ENCODE measurements at places on chromosomes 4 and X.

DNA sequence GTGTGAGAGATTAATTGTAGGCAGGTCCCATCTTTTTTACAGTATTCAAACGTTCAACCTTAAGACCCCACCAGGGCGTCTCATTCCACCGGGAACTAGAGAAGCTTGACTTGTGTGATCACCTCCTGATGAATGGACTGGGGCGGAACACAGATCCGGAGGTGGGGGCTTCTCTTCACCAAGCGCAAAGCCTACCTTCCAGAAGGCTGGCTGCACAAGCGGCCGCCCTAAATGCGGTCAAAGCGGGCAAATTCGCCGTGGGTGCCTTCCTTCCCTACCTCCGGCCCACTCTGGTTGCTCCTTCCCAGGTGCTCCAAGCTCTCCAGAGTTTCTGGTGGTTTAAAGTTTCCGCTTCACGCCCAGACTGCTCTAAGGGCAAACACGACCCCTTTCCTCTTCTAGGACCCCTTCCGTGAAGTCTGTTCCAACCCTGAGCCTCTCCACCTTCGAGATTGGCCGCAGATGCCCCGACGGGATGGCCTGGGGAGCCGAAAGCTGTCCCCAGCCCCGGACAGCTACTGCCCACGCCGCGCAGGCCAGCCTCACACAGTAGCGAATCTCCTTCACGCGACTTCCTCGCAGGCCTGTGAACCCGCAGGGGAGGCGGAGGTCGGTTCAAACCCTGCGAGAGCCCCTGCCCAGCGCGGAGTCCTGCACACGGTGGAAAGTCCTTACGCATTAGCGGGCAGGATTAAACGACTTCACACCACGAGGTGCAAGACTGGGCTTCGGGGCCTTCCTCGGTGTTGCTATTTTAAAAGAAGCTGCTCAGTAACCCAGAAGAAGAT lies 1.6 kb upstream of the WWC2 start:
- H3K36me3 ChIP-seq: no peaks in the 10 kb centered on the region
- H3K27ac ChIP-seq: peak overlapping the region; percentile 98
- peaks cover 5% of the 10 kb centered on the region for H3K4me1 ChIP-seq
- no peaks in the 10 kb centered on the region for H3K27me3 ChIP-seq
- H3K4me3 ChIP-seq: peak overlapping the region; percentile 96
- no peak for DNase-seq

DNA sequence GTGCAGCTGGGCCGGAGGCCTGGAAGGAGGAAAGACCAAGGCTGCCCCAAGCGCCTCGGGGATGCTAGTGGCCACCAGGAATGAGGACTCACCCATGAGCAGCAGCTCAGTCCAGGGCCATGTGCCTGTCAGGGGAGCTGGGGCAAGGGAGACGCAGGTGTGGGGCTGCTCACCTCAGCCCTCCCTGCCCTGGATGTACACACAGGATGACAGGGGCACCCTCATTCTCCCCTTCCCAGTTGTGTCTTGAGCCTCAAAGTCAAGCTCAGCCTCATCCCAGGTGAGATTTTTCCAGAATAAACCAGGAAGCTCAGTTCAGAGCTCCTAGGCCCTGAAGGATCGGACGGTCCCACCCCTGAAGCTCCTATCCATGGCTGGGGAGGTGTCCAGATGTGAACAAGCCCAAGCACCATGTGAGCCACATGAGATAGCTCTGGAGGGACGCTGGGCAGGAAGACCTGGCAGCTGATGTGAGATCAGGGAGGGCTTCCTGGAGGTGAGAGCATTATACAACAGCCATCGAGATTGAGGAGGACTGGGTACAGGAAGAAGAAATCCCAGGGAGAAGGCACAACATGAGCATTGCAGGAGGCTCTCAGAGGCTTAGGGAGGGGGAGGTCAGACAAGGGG lies 23.0 kb downstream of the HTRA3 start:
- no peaks in the 10 kb centered on the region for H3K4me1 ChIP-seq
- H3K4me3 ChIP-seq: no peak overlapping the region
- no peak overlapping the region for H3K27ac ChIP-seq

GRCh38 chrX:68842781-68843581 lies 14.2 kb downstream of the EFNB1 start:
- H3K4me1 ChIP-seq: peaks cover 27% of the 10 kb centered on the region
- no peaks in the 10 kb centered on the region for H3K27me3 ChIP-seq
- H3K27ac ChIP-seq: no peak overlapping the region
- no peaks in the 10 kb centered on the region for H3K36me3 ChIP-seq

DNA sequence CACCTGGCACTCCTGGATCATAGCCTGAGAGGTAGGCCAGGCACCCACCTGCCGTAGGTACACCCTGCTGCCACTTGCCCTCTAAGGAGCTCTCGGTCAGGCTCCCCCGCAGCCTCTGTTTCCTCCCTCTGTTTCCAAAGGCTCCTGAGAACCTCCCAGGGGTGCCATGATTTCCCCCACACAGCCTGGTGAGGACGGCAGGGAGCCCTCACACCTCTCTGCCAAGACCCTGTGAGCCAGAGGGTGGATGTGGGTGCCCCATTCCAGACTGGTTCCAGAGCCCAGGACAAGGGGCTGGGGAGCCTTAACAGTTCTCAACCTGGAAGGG lies 1.6 kb upstream of the ABLIM2 start:
- no peaks in the 10 kb centered on the region for H3K36me3 ChIP-seq
- no peak for DNase-seq
- H3K4me3 ChIP-seq: no peak overlapping the region
- H3K4me1 ChIP-seq: no peaks in the 10 kb centered on the region

GRCh38 chrX:31423609-31424189 lies 351.9 kb upstream of the FTHL17 start:
- no peaks in the 10 kb centered on the region for H3K36me3 ChIP-seq
- no peaks in the 10 kb centered on the region for H3K27me3 ChIP-seq
- peak; percentile 80 for DNase-seq
- no peak overlapping the region for H3K27ac ChIP-seq
- no peaks in the 10 kb centered on the region for H3K4me1 ChIP-seq

GRCh38 chrX:13691841-13692371 lies 3.0 kb downstream of the RAB9A start:
- peaks cover 3% of the 10 kb centered on the region for H3K4me1 ChIP-seq
- no peak for DNase-seq
- no peak overlapping the region for H3K4me3 ChIP-seq

DNA sequence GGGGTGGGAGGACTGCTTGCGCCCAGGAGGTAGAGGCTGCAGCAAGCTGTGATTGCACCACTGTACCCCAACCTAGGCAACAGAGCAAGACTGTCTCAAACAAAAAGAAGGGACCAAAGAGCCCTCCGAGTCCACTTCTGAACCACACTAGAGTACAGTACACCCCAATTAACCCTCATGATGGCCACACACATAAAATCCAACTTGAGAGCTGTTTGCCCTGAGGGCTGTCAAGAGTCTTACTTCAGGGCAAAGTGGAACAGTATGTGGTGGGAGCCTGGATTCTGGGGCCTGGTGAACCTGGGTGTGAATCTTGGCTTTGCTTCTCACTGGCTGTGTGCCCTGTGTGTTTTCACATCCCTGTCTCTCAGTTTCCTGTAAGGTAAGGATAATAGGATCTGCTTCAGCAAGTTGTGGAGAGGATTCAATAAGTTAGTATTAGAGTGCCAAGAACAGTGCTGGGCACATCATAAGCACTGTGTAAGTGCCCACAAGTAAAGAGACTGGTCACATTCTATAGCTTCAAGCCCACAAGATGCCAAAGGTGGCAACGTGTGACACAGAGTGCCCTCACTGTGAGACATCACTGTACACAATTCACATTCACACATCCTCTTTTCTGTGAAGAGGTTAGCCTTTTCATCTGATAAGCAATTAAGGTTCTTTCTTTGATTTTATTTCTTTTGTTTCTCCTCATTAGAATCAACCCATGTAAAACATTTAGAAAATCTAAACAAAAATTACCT lies 52.1 kb downstream of the LEF1 start:
- no peaks in the 10 kb centered on the region for H3K27me3 ChIP-seq
- no peaks in the 10 kb centered on the region for H3K36me3 ChIP-seq
- no peaks in the 10 kb centered on the region for H3K4me1 ChIP-seq
- H3K27ac ChIP-seq: no peak overlapping the region

GRCh38 chr4:13371048-13371447 lies 113.1 kb downstream of the RAB28 start:
- no peaks in the 10 kb centered on the region for H3K4me1 ChIP-seq
- no peak overlapping the region for H3K4me3 ChIP-seq
- no peaks in the 10 kb centered on the region for H3K27me3 ChIP-seq
- H3K36me3 ChIP-seq: no peaks in the 10 kb centered on the region

DNA sequence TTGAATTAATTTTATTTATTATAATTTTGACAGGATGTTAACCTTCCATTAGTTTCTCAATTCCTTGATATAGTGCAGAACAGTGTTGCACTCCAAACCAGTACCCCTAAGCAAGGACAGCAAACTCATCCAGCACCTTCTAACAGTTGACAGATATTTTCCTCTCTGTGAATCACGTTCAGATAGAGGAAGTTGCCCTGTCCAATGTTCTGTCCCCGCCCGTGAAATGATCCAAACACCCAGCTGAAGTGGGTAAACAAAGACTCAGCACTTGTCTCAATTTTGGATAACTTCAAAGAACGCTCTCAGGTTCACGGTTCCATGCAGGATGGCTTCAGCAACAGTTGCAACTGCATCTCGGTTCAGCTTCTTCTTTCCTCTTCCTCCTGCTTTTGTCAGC lies 1240.0 kb upstream of the ADGRL3 start:
- H3K36me3 ChIP-seq: no peaks in the 10 kb centered on the region
- H3K4me1 ChIP-seq: peaks cover 3% of the 10 kb centered on the region
- no peak for DNase-seq
- H3K27me3 ChIP-seq: no peaks in the 10 kb centered on the region

- peaks cover 27% of the 10 kb centered on the region for H3K4me1 ChIP-seq
- no peak for DNase-seq
- no peaks in the 10 kb centered on the region for H3K36me3 ChIP-seq
These were observed 61.5 kb downstream of the TMEM131L start for GRCh38 chr4:153527690-153528089.

GRCh38 chr4:336099-336892 lies 1.3 kb upstream of the ZNF141 start:
- no peaks in the 10 kb centered on the region for H3K27me3 ChIP-seq
- peak; percentile 41 for DNase-seq
- H3K4me3 ChIP-seq: peak overlapping the region; percentile 80
- H3K27ac ChIP-seq: peak overlapping the region; percentile 90
- H3K36me3 ChIP-seq: no peaks in the 10 kb centered on the region

DNA sequence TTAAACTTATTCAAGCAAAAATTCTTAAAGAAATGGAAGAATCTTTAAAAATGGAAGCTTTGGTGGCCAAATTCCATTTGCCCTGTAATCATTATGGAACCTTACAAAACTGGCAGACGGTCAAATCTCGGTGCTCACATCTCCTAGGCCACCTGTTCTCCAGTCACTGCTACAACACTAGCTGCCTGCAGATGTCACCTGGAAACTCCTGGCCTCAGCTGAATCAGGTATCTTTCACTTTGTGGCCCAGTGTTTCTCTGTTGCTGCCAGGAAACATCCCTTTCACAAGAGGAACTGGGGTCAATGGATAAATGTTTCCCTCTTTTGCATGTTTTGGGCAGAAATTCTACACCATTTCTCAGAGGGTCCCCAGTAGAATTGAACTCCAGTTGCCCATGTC lies 4.2 kb upstream of the CXCL3 start:
- peaks cover 3% of the 10 kb centered on the region for H3K4me1 ChIP-seq
- H3K27me3 ChIP-seq: peaks cover 2% of the 10 kb centered on the region
- no peak overlapping the region for H3K4me3 ChIP-seq
- H3K36me3 ChIP-seq: no peaks in the 10 kb centered on the region
- DNase-seq: no peak

DNA sequence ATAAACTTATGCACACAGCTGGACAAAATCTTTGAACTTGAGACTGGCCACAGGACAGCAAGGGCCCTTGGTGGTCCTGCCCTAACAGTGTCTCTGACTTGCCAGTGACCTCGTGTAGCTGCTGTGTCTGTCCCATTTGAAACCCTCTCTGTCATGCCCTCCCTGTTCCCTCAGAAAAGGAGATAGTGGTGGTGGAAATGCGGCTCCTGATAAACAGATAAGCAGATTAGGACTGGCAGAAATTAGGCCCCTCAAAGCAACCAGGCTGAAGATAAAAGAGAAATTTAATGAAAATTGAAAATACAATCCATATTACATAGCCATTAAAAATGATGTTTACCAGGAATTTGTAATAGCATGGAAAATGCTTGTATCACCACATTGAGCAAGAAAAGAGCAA lies 136.6 kb upstream of the ATP6AP2 start:
- no peaks in the 10 kb centered on the region for H3K27me3 ChIP-seq
- no peaks in the 10 kb centered on the region for H3K36me3 ChIP-seq
- DNase-seq: no peak
- H3K27ac ChIP-seq: no peak overlapping the region
- no peaks in the 10 kb centered on the region for H3K4me1 ChIP-seq
- H3K4me3 ChIP-seq: no peak overlapping the region

- H3K4me3 ChIP-seq: no peak overlapping the region
- no peak overlapping the region for H3K27ac ChIP-seq
These were observed 1539.0 kb upstream of the IGFBP7 start for GRCh38 chr4:58649226-58649625.

DNA sequence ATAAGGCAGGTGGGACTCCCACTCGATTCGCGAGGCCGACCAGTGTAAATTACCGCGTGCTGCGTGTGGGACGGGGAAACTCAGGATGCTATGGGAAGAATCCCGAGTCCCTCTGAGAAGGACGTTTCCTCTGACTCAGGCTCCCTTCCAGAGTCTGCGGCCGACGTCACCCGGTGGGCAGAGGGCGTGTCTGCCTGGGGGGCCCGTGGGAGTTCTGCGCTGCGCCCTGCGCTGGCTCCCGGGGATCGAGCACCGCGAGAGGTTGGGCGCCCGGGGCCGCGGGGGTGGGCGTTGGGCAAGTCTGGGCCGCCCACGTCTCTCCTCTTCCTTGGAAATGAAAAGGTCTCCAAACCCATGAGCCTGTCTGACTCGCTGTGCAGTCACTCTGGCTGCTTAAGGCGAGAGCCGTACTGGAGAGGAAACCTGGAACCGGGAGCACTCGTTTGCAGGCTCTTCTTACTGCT lies 568 bp downstream of the NIPAL1 start:
- H3K36me3 ChIP-seq: no peaks in the 10 kb centered on the region
- peak overlapping the region; percentile 42 for H3K4me3 ChIP-seq
- H3K27ac ChIP-seq: no peak overlapping the region
- H3K27me3 ChIP-seq: no peaks in the 10 kb centered on the region
- peak; percentile 61 for DNase-seq
- peaks cover 8% of the 10 kb centered on the region for H3K4me1 ChIP-seq

- no peak overlapping the region for H3K4me3 ChIP-seq
- DNase-seq: no peak
- no peaks in the 10 kb centered on the region for H3K36me3 ChIP-seq
- H3K27ac ChIP-seq: no peak overlapping the region
- H3K27me3 ChIP-seq: no peaks in the 10 kb centered on the region
- peaks cover 26% of the 10 kb centered on the region for H3K4me1 ChIP-seq
These were observed 13.5 kb downstream of the SLC10A6 start for GRCh38 chr4:86835677-86836076.

GRCh38 chr4:83785891-83786290 lies 250.0 kb downstream of the GPAT3 start:
- no peaks in the 10 kb centered on the region for H3K27me3 ChIP-seq
- H3K27ac ChIP-seq: no peak overlapping the region
- no peaks in the 10 kb centered on the region for H3K36me3 ChIP-seq
- peak; percentile 8 for DNase-seq

GRCh38 chr4:86613734-86614133 lies 19.6 kb downstream of the PTPN13 start:
- H3K36me3 ChIP-seq: no peaks in the 10 kb centered on the region
- no peaks in the 10 kb centered on the region for H3K27me3 ChIP-seq
- DNase-seq: no peak
- no peaks in the 10 kb centered on the region for H3K4me1 ChIP-seq
- no peak overlapping the region for H3K27ac ChIP-seq

GRCh38 chrX:30153881-30154260 lies 61.5 kb upstream of the MAGEB2 start:
- H3K27me3 ChIP-seq: no peaks in the 10 kb centered on the region
- no peak overlapping the region for H3K4me3 ChIP-seq
- H3K4me1 ChIP-seq: no peaks in the 10 kb centered on the region
- H3K36me3 ChIP-seq: no peaks in the 10 kb centered on the region

- H3K4me3 ChIP-seq: no peak overlapping the region
- H3K27ac ChIP-seq: no peak overlapping the region
- H3K27me3 ChIP-seq: no peaks in the 10 kb centered on the region
These were observed 9.9 kb upstream of the SMIM10L2A start for GRCh38 chrX:135411893-135412292.
